ENCODE measurements at places on chromosomes 1 and 21.

GRCh38 chr1:39282537-39283216 is 78.2 kb downstream of the MACF1 start:
- DNase-seq = no peak

GRCh38 chr1:196861429-196861828 is 26.4 kb upstream of the CFHR4 start:
- DNase-seq = no peak

GRCh38 chr1:236429715-236430274 is 35.7 kb downstream of the EDARADD start:
- no peak for DNase-seq

- no peak for DNase-seq
Observed at GRCh38 chr1:157154291-157154690, 16.1 kb upstream of the ETV3 start.

GRCh38 chr1:212700892-212701819 is 1.5 kb upstream of the BATF3 start:
- no peak for DNase-seq

DNA sequence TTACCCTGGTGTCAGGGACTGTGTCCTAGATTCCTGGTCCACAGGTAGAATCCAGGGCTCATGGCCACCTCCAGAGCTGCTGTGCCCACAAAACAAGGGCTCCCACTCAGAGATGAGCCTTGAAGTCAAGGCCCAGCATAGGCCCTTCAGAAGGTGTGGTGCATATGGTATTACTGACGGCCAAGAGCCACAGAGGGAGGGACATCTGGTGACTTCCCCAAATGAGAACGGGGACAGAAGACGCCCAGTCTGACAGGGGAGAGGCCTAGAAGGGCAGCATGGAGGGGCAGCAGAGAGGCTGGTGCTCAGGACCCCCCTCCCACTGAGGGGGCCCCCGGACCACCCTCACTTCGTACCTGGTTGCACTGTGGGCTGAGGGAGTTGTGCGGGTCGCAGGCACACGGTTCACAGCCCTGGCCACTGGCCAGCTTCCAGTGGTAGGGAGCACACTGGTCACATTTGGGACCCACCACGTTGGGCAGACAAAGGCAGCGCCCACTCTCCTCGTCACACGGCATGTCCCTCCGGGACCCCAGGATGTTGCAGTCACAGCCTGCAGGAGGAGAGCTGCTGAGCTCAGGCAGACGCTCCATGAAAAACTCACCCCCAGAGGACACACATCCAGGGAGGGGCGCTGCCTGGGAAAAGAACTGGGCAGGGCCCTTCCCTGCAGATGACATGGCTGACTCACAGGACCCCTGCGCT is 25.0 kb downstream of the LAMB3 start:
- DNase-seq = no peak

GRCh38 chr1:96533820-96534219 is 187.8 kb upstream of the PTBP2 start:
- no peak for DNase-seq

DNA sequence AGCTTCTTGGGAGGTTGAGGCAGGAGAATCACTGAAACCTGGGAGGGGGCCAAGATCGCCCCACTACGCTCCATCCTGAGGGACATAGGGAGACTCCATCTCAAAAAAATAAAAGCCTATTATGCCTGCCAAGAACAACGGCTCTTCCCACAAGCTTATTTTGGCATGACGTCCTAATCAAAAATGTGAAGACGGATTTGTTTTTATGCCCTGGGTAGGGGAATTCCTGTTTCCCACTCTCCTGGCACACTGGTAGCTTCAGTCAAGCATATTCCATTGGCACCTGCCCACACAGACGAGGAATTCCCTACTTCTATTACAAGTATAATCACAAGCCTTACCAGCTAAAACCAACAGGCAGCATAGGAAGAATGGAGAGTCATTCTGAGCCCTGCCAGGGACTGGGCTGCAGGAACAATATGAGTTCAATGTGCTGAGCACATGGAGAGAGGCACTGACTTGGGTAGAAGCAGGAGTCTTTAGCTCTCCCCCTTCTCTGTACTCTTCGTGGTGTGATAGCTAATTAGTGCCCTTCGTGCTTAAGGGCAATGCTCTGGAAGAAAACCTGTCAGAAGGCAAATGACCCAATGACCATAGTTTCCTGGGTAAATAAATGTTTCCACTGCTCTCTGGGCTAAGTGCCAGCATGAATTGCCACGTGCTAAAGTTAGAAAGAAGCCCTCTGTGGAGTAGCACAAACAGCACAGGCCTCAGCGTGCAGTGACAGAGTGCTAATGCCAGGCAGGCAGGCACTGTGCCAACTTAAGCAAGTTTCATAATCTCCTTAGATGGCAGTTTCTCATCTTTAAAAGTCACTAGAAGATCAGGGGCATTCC is 16.8 kb downstream of the TNFSF4 start:
- peak; percentile 64 for DNase-seq

DNA sequence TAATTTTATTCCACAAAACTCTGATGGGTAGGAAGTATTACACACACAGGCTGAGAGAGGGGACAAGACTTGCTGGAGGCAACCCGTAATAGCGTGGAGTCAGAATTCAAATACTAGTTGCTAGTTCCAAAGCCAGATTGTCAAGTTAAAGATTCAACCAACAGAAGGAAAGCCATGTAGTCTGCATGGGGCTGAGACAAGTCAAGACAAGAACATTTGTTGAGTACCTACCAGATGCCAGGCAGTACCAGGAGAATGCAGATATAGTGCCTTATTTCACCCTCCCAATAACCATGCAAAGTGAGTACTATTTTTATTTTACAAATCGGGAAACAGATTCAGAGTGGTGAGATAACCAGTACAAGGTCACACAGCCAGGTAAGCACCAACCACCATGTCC is 110.4 kb upstream of the SPATA6 start:
- no peak for DNase-seq

GRCh38 chr1:100866041-100866900 is 28.4 kb downstream of the EXTL2 start:
- peak; percentile 60 for DNase-seq

DNA sequence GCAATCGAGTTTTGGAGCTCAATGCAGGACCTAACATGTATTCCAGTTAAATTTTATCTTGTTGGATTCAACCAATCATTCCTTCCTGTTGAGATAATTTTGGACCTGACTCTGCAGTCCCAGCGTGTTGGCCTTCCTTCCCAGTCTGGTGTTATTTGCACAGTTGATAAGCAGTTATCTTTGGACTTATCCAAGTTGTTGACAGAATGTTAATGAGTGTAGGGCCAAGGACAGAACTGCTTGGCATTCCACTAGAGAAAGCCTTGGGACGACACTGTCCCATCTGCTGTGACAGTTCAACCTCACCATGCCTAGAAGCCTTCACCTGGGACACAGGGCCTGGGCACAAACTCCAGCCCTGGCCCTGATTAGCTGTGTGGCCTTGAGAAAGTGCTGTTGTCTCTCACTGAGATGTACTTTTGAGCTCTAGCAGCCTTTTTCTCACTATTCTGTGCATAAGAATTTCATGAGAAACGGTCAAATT is 104.1 kb upstream of the SLC25A33 start:
- no peak for DNase-seq

DNA sequence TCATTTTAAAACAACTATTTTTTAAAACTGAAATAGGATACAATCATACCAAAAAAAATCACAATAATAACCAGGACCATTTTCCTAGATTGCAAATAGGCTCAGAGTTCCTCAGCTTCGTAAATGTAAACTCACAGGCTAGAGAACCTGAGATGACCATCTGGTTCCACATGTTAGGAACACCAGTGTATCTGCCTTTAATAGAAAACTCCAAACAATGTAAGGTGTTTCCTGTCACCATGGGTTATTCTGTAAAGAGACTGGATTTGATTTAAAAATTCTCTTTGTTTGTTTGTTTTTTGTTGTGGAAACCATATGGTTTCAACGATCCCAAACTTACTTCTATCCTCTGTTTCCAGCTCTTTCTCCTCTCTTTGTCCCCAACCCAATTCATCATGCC is 197.5 kb downstream of the ZZZ3 start:
- no peak for DNase-seq

DNA sequence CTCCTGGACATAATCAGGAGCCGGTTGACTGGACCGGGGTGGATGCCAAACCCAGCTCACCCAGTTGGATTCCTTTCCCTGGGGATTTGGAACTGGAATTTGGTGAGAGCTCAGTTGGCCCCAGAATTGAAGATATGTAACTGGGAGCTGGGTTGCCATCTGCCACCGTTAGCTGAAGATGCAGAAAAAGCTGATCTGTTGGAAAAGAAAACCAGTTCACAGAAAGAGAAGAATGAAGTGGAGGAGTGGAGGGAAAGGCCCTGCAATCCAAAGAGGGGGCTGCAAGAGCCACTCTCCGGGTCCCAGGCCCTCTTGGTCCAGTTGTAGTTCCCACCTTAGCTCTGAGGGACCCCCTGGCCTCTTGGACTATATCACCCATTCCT is 16.0 kb downstream of the TEX35 start:
- DNase-seq = no peak

DNA sequence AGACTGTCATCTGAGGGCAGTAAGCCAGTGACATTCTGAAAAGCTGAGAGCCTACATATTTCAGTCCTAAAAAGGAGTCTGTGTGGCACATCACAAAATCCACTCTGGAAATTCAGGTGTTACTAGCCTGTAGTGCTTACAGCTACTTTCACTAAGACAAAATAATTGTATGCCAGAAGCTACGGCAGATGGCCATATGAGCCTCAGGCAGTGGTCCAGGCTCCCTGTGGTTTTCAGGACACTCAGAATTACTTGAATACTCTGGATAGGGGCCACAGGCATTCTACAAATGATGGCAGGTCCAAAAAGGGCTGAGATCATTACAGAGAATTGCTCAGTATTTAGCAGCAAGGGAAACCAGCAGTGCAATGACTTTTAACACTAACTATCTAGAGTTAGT is 527.1 kb downstream of the MRPL39 start:
- DNase-seq = peak; percentile 68

DNA sequence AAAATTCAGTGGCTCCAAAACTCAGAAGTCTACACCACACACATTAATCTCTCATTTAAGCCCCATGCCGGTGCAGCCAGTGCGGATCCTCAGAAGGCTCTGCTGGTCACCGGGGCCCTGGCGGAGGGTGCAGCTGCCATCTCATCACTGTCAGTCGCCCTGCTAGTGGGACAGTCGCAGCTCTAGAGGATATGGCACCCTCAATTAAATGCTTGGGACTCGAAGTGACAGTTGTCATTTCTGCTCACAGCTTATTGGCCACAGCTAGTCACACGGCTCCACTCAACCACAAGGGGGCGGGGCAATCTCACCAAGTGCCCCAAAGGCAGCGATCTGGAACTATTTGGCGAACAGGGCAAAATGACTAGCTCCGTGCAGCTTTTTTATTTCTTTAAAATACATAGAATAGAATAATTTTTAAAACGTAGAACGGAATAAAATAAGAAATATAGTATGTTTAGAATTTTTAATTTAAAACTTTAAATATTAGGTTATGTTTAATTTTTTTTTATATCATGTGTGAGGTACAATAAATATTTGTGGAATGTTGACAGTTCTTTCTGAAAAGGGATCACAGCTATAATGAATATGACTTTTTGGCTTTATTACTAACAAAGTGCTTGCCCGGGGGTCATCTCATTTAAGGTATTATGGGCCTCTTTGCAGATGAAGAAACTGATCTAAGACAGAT is 8.0 kb upstream of the MAN1C1 start:
- DNase-seq = peak; percentile 66

- DNase-seq = peak; percentile 79
Observed at GRCh38 chr1:64295561-64295960, 92.1 kb downstream of the UBE2U start.

- DNase-seq = peak; percentile 95
Observed at GRCh38 chr1:198606020-198606438, 32.8 kb upstream of the PTPRC start.

- peak; percentile 65 for DNase-seq
Observed at GRCh38 chr1:203268901-203269653, 36.2 kb upstream of the BTG2 start.

DNA sequence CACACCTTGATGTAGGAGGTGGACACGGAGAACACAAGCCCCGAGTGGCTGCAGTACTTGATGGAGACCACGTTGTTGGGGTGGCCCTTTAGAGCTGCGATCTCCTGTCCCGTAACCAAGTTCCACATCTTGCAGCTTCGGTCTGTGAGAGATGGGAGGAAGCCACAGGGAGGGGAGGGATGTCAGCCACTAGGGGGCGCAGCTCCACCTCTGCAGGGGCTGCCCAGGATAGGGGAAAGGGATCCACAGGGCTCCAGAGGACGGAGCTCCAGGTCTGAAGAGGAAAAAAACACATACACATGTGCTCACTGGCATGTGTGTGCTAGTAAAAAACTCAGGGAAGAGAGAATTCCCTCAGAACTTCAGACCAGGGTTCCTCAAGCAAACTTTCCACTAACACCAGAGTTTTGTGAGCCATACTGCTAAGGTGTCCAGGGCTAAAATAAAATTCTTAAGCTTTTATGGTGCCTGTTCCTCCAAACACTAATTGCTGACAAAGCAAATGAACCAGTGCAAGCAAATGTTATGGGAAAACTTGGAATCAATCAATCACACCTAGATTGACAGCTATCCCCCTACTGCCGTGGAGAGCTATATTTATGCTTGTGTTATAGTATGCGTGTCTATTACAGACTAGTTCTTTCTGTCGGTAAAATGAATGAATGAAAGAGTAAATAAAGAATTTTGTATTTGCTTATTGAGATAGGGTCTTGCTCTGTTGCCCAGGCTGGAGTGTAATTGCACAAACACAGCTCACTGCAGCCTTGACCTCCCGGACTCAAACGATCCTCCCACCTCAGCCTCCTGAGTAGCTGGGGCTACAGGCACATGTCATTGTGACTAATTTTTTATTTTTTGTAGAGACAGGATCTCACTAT is 43.7 kb downstream of the KIF21B start:
- DNase-seq = peak; percentile 14

DNA sequence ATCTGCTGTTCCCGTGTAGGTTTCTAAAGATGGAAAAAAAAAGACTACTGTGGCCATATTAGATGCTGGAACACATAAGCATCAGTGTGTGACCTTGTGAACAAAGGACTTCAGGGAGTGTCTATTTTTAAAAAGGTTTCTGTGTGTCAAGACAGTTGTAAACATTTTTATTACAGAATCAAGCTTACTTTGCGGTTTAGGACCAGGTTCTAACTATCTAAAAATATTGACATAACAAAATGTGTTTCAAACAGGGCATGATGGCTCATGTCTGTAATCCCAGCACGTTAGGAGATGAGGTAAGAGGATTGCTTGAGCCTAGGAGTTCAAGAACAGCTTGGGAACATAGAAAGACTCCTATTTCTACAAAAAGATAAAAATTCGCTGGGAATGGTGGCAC is 7.1 kb upstream of the DDI2 start:
- no peak for DNase-seq

DNA sequence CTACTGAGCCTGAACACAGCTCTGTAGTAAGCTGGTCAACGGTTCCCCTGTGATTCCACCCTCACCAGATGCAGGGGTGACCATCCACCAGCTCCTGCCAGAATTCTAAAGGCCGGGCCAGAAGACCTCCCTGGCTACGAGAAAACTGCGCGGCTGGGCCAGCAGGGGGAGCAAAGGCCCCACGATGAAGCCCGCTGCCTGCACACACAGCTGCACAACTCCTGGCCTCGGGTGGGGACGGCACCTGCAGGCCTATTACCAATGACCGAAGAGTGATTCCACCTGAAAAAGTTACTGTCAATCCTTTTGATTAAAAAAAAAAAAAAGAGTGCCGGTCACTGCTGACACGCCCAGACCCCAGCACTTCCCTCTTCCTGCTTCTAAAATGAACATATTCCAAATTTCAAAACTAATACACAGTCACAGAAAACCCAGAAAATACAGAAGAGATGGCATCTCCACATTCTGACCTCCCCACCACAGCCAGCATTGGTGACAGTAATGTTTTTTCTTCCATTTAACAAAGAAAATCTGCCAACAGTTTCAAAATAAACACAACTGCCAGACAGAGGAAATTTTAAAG is 49.8 kb upstream of the RIPK4 start:
- peak; percentile 41 for DNase-seq

Measured in fibroblast of skin of right quadriceps (primary cell).